Inflammatory macrophage treated with lipopolysaccharide for 4 hours (primary cell): ENCODE measurements at places on chromosomes 1 and 21.

GRCh38 chr1:231216498-231216897 is 24.5 kb upstream of the GNPAT start:
- no peak for DNase-seq

GRCh38 chr1:18927654-18928272 is 25.4 kb upstream of the ALDH4A1 start:
- DNase-seq: no peak

DNA sequence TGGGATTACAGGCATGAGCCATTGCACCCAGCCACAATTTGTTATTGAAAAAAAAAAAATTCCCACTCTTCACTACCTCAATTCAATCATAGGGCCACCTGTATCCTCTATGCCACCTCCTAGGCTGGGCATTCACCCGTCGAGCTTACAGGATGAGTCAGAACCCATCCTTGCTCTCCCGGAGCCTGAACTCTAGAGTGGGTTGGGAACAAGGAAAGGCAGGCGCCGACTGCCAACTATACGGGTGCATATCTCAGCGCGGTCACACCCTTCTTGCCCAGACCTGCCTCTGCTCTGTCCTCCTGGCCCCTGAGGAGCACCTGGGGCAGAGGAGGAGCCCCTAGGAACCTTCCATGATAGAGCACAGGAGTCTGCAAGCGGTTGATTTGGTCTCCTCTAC is 21.4 kb upstream of the LBR start:
- DNase-seq: no peak

DNA sequence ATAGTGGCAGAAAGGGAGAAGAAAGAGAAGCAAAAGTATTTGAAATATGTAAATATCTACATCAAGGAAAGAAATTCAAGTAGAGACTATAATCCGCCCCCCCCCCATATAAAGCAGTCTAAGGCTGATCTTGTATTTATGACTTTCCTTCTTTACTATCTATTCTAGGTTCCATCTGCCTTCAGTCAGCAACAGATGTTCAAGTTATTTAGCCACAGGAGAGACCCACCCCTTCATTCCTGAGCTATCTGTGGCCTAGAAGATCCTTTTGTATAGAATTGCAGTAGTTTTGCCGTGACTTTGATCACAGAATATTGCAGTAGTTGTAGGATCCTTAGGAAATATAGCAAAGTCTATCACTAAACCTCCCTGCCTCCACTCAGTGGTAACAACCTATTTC is 10.7 kb upstream of the BSDC1 start:
- no peak for DNase-seq

DNA sequence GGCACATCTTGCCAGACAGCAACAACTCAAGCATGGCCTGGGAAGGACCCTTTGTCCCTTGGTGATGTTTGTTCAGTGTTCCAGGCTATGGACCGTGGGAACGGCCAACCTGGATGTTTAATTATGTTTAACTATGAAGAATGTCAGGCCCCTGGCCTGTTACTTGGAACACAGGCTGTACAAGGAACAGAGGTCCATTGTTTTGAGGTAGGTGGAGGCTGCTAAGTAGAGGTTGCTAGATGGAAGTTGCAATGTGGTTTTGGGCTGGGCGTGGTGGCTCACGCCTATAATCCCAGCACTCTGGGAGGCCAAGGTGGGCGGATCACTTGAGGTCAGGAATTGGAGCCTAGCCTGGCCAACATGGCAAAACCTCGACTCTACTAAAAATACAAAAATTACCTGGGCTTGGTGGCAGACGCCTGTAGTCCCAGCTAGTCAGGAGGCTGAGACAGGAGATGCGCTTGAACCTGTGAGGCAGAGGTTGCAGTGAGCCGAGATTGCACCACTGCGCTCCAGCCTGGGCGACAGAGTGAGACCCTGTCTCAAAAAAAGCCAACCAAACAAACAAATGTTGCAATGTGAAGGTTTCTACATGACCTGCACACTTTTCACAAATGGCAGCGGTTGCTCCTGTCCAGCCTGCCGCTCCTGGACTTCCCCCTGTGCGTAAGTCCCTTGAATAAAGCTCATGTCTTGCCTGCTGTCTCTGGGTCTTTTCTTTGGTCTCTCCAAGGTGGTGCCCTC is 2.5 kb upstream of the LEFTY1 start:
- DNase-seq: no peak

DNA sequence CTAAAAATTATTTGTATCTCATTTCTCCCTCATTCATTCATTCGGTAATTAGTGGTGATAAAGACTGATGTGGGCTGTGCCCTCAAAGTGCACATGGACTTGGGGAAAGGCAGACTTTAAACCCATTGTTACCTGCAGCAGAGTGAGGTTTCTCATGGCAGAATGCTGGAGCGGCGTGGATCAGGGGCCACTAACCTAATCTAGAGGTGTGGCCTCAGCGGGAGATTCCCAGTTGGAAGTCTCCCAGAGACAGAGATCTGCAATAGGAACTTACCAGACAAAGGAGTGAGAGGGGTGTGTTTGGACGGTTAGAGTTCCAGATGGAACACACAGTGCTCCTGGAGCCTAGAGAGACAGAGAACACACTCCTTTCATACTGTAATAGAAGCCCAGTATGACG is 73.5 kb downstream of the VPS26C start:
- no peak for DNase-seq

- no peak for DNase-seq
Measured at GRCh38 chr1:4269952-4270570, 370.0 kb upstream of the C1orf174 start.

DNA sequence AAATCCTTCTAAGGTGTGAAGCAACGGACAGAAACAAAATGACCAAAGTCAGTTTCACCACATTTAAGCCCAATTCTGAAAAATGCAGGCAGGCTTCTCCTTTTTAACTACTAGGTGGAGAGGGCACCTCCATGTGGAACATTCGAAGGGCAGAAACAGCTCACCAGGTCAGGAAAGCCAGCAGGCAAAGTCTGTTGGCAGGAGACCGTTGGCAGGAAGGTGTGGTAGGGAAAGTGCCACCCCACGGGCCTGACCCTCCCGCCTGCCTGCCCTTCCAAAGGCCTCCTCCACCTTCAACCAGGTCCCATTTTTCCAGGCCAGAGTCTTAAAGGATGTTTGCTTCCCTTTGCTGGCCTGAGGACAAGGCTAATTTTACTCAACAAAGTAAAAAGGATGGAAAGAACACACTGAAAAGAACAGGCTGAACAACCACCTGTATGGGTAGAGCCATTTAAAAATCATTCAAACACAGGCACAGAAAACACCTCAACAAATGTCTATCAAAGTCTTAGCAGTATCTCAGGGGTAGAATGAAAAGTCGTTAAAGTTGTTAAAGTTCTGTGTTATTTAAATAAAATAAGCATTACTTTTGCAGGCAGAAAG is 26.4 kb downstream of the CAPZB start:
- no peak for DNase-seq

DNA sequence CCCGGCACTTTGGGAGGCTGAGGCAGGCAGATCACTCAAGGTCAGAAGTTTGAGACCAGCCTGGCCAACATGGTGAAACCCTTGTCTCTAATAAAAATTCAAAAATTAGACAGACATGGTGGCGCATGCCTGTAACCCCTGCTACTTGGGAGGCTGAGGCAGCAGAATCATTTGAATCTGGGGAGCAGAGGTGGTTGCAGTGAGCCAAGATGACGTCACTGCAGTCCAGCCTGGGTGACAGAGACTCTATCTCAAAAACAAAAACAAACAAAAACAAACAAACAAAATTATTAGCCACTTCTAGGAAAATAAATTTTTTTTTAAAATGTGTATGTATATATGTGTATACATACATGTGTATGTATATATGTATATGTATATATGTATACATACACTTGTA is 320.3 kb upstream of the ADGRL4 start:
- no peak for DNase-seq

DNA sequence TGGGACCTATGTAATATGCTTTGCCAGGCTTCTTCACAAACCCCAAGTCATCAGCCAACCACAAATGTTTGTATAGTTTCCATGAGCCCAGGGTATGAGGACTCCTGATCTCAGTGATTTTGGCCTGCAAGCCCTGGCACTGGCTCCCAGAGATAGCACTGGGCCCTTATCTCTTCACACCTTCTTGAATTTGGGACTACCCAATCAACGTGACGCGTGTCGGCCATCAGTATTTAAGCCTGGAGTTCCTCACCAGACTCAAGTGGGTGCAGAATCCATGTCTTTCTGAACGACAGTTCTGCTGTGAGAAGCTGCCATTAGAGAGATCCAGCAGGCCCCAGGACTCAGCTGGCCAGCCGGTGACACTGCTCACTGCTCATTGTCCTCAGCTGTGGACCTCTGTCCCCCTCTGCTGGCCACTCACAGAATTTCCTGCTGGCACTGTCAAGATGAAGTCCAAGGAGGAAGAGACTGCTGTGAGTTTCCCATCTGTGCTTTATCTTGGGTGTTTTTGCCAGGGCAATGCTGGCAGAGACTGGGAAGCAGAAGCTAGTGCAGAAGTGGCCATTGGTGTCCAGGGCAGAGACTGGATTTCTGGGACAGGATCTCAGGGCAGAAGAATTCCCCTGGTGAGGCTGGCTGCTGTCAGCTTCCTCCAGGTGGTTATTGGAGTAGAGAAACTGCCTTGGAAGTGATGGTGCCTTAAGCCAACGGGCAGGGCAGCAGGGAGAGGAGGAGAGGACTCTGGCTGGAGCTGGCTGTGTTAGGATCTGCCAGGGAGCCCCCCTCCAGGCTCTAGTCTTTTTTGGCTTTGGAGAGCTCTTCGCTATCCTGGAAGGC is 28.4 kb downstream of the TMCC2 start:
- DNase-seq: peak; percentile 85

DNA sequence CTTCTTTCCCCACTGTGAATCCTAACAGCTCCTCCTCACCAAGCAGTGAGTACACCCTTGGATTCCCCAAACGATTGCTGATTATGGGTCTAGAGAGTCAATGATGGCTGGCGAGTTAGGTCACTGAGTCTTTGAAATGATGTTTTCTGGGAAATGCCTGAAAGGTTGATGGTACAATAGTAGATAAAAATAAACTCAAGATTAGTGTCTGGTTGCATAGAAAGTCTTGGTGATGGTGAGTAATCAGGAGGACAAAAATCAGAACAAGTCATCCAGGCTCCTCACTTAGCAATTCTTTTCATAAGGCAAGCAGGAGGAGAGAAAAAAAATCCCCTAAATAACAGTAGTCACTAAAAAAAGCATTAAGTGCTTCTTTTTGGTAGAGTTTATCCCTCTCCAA is 22.6 kb downstream of the HLX start:
- no peak for DNase-seq

- peak; percentile 40 for DNase-seq
Measured at GRCh38 chr1:41496080-41497055, 11.9 kb upstream of the EDN2 start.
